Thyroid gland (tissue), 4 donors: ENCODE measurements at places on chromosomes 7 and 10.

- DNase-seq = no peak
Measured at GRCh38 chr10:85659331-85659730, 707.3 kb downstream of the GRID1 start.

DNA sequence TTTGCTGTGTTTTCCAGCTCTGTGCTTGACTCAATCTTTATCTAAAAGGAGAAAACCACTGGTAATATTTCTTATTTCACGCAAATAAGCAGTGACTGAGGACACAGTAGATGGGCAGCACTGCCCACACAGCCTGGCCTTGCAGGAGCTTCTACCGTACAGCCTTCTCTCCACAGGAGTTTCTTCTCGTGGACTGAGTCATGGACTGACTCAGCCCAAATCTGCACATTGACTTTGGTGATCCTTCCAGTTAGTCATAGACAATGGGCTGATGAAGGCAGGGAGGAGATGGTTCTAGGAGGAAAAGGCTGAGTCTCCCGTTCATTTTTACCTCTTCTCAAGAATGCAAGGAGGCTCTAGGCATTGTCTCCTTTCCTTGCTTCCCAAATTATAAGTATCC lies 200.7 kb downstream of the RAPGEF5 start:
- no peak for DNase-seq

DNA sequence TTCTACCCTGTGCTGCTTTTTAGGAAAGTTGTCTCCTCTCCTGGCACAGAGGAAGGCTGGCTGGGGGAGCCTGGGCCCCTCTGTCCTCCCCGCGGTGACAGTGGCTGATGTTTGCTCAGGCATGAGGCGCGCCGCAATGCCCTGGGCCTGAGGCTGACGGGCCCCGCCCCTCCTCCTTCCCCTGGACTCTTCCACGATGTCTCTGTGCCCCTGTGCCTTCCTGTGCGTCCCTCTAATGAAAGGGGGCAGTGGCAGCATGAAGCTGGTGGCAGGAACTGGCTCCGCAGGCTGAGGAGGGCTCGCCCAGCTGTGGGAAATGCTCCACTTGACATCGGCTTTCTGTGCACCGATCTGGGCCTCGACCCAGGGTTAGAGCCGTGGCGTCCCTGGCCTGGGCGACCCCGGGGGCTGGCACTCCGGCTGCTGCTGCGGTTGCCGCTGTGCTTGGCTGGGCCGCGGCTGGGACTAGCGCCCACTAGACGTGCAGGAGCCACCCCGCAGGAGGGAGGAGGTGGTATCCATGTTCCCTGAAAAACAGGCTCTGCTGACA lies 67.9 kb downstream of the ZNF680 start:
- peak; percentile 67 for DNase-seq

GRCh38 chr7:138945154-138945553 lies 36.0 kb downstream of the KIAA1549 start:
- DNase-seq = no peak

DNA sequence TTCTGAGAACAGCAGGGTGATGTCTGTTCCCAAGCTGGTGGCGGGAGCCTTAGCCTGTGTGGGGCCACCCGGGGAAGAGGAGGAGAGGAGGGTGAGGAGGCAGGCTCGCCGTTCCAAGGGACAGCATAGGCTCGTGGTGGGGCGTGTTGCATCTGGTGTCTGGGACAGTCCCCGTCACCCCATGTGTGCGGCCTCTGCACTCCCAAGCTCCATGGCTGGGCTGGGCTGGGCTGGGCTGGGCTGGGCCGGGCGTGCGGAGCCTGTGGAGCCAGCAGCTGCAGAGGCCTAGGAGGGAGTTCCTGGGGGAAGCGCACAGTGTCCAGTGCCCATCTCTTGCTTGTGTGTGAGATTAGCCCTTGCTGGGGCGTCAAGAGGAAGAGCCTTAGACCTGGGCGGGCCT lies 20.9 kb upstream of the TTYH3 start:
- DNase-seq = no peak

- DNase-seq = no peak
Measured at GRCh38 chr10:8445353-8445752, 390.9 kb downstream of the GATA3 start.

- DNase-seq = no peak
Measured at GRCh38 chr7:70855373-70855772, 276.6 kb upstream of the GALNT17 start.

DNA sequence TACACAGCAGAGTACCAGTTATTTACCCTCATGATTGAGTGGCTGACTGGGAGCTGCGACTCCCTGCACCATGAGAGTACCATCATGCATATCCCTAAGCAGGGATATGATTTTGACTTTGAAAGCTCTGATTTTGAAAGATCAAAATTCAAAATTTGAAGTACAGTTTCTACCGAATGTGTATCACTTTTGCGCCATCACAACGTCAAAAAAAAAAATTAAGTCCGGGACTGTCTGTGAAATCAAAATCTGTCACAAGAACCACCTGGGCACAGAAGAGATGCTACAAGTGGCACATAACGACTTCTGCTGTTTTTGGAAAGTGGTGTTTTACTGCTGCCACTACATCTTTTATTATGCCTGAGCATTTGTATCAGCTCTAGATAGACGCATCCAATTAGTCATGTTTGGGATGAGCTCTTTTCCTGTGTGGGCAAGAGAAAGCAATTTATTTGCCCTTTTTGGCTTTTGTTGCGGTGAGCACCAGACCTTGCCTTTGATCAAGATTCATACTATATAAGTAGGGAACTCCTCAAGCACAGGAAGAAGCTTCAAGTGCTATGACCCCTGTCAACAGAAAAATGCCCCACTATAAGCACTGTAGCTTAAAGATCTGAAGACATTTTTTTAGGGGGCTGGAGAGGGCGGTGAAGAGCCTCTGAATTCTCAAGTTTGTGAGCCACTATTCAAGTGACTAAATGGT lies 10.7 kb downstream of the MTPN start:
- DNase-seq = no peak

GRCh38 chr7:29084832-29085231 lies 61.5 kb downstream of the CPVL start:
- DNase-seq = no peak

- DNase-seq = no peak
Measured at GRCh38 chr10:130337305-130337640, 201.1 kb downstream of the GLRX3 start.

GRCh38 chr10:26790221-26790995 lies 70.3 kb downstream of the ABI1 start:
- no peak for DNase-seq
